ENCODE measurements at places on chromosomes 6 and 20. TPM values are rescaled to one million over a fixed set of nuclear protein-coding genes. Genes with fewer than 3 reads are reported as not detected.

FAM120B gene
- 33.1 TPM for total RNA-seq

CNBD2 gene
- 8.4 TPM for total RNA-seq

KCNB1 gene
- total RNA-seq = 0.58 TPM

EBF4 gene
- 7.9 TPM for total RNA-seq

HNF4A gene
- 1.1 TPM for total RNA-seq

GRCh38 chr6:142773324-142773723 lies 171.7 kb downstream of the HIVEP2 start:
- ATAC-seq = no peak

- ATAC-seq = no peak
These were observed 33.3 kb downstream of the ORC3 start for GRCh38 chr6:87623248-87623647.

DNA sequence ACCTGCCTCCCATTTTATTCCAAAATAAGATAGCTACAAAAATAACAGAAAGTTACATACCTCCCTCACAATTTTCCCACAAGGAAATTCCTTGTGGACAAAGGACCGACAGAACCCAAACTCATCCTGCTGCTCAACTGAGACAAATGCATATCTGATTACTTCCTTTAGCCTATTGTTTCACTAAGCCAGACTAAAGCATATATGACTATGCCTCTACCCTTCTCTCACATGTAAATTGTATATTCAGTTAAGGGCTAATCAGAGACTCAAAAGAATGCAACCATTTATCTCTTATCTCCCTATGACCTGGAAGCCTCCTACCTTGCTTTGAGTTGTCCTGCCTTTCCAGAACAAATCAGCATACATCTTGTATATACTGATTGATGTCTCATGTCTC lies 72.1 kb downstream of the MANEA start:
- ATAC-seq = no peak

DNA sequence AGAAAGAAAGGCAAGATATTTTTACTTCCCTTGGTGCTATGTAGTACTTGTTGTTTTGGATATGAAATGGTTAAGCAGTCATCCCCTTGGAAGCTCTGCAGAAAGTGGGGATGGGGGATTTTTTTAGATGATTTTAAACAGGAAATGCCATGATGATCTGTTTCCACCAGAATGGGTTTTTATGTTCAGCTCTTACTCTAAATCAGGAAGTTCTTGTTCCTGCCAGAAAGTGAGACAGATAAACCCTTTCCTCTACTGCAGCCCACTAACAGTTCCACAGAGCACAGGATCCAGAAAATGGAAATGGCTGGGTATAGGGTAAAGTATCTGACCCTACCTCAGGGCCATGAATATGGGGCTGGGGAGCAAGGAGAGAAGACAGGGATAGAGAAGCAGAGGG lies 32.1 kb upstream of the PPP1R3G start:
- ATAC-seq = no peak

DNA sequence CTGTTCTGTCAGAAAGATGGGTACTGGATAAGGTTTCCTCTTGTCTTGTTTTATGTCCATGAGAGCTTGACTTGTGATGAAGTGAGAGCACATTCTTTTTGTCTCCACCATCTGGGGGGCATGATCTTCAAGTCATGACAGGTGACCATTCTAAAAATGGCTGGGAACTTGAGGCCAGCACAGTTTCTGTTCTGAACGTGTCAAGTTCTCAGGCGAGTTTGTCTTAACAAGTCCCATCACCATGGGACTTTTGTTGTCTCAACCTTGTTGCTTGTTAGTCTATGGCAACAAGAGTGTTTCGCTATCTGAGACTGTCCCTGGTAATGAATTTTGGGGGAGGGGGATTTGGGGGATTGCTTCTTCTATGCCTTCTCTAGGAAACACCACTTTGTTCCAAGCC lies 25.6 kb upstream of the ENPP4 start:
- no peak for ATAC-seq

Measured in motor neuron (in vitro differentiated cells).